ENCODE measurements at places on chromosomes 13 and 19. TPM values are rescaled to one million over a fixed set of nuclear protein-coding genes. Genes with fewer than 3 reads are reported as not detected.

The KANK2 gene
- total RNA-seq: 331 TPM

The CDX2 gene
- 0.24 TPM for total RNA-seq

The SYNE4 gene
- total RNA-seq: 0.48 TPM

The CEBPA gene
- 7.5 TPM for total RNA-seq

The SLC1A6 gene
- 6.7 TPM for total RNA-seq

The CAPS gene
- 30.8 TPM for total RNA-seq

The CGB5 gene
- not detected for total RNA-seq

The GNG7 gene
- total RNA-seq: 0.48 TPM

The EMC10 gene
- 37.1 TPM for total RNA-seq

The HRC gene
- 0.72 TPM for total RNA-seq

The CAMSAP3 gene
- 1.2 TPM for total RNA-seq

The PARP4 gene
- 24.3 TPM for total RNA-seq

The PCDH9 gene
- total RNA-seq: 52.7 TPM

The ZNF729 gene
- 10.6 TPM for total RNA-seq

DNA sequence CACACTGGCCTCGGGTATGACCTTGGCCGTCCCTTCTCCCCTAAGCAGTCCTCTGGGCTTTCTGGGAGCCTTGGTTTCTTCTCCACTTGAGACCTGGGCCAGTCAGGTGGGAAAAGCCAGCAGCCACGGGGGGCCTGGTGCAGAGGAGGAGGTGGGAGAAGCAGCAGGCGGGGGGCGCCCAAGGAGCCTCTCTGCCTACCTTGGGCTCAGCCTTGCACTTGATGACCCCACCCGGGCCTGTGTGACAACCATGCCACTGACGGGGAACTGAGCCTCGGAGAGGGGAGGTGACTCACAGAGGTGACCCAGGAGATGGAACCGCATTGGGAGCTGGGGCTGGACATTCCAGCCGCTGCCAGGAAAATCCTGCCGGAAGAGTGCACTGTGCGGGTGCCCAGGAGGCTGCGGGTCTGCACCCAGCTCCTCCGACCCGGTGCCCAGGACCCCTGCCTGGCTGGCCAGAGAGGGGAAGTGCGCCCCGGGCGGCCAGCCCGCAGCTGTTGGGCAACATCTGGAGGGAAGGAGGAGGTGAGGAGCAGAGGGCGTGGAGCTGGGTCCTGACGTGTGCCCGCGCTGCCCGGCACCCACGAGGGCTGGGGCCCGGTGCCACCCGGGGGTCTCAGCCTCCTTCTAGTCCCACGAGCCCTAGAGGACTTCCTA lies 23.4 kb upstream of the SLC7A10 start:
- DNase-seq: no peak

DNA sequence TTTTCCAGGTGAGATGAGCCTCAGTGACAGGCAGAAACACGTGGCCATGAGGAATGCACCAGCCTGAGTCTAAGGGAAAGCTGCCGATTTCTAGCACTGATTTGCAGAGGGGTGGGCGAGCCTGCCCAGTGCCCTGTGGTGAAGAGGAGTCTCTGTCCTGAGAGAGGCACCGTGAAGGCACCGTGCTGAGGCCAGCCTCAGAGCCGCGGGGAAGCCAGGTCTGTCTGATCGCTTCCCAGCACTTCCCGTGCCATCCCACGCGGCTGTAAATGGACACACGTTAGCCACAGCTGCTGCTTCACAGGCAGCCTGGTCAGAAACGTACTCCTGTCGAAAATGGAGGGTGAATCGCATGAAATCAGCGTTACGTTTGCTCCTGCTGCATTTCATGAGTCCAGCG lies 79.8 kb downstream of the ATP11A start:
- no peak for DNase-seq

GRCh38 chr13:110262082-110262436 lies 44.9 kb downstream of the COL4A1 start:
- DNase-seq: no peak

DNA sequence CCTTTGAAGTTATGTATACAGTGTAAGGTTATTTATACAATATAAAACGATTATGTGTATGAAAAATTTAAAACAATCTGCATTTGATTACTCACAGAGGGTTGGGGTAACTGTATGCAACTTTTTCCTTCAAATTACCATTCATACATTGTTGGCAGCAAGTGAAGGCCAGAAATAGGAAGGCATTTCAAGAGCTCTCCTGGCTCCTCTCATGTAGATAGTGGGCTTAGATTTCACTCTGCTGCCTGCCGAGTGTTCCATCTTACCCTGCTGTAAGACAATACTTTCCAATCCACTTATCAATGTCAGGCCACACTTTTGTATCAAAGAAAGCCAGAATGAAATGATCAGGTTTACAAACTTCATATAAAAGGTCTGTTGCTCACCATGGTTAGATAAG lies 245.2 kb downstream of the DNAJC15 start:
- no peak for DNase-seq

- no peak for DNase-seq
Measured at GRCh38 chr13:64725492-64725891, 2504.6 kb downstream of the PCDH9 start.

- no peak for DNase-seq
Measured at GRCh38 chr19:40686882-40687524, 3.4 kb downstream of the NUMBL start.

DNA sequence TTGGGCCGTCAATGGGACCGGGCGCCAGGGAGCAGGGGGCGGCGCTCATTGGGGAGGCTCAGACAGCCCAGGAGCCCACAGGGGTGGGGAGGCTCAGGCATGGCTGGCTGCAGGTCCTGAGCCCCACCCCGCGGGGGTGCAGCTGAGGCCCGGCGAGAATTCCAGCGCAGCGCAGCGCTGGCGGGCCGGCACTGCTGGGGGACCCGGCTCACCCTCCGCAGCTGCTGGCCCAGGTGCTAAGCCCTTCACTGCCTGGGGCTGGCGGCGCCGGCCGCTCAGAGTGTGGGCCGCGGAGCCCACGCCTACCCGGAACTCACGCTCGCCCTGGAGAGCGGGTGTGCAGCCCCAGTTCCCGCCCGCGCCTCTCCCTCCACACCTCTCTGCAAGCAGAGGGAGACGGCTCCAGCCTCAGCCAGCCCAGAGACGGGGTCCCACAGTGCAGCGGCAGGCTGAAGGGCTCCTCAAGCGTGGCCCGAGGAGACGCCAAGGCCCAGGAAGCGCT lies 1227.4 kb downstream of the PCDH17 start:
- DNase-seq: no peak

- DNase-seq: no peak
Measured at GRCh38 chr19:42132030-42132628, at the start of gene POU2F2. Gene POU2F2, minus strand, starts transcription at chr19:42132446. Its CDS starts 35 bp downstream, at chr19:42132411.

- no peak for DNase-seq
Measured at GRCh38 chr19:50492303-50493052, 15.8 kb upstream of the GARIN5A start.

DNA sequence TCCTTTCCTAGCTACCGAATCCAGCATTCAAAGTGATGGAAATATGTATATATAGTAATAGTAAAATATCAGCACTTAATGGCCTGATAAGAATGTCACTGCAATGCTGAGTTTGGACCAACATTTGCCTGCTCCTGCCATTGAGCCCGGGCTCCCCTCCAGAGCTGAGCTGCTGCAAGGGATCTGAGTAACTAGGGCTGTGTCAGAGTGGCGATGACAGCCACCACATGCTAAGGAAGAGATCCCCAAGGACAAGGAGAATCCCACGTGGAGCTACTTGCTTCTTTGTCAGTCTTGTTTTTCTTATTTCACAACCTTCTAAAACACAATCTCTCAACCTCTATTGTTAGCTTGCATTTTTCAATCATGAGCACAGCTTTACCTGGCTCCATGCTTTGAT lies 19.5 kb upstream of the ALOX5AP start:
- no peak for DNase-seq

- DNase-seq: no peak
Measured at GRCh38 chr13:73103238-73103637, 44.4 kb downstream of the KLF5 start.

- no peak for DNase-seq
Measured at GRCh38 chr19:36363845-36364244, 15.2 kb downstream of the ZFP14 start.

GRCh38 chr19:18612051-18612771 lies 459 bp upstream of the TMEM59L start:
- no peak for DNase-seq

GRCh38 chr19:1904860-1905109 lies 414 bp upstream of the ADAT3 start:
- no peak for DNase-seq

DNA sequence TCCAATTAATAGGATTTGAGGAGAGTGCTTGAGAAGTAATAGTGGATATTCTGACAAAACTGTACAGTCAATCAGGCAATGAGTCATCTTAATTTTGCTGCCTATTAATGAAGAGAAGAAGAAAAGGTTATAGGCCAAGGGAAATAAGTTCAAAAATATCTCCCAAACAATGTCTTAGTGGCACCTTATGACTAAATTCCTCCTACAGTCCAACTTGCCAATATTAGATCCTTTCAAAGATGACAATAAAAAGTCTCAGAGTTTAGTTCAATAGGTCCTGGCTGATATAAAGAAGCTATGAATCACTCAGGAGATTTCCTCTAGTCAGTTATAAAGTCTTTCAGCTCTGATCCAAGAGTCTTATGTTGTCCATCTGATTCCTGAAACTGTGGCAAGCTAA lies 27.9 kb downstream of the UGGT2 start:
- no peak for DNase-seq

DNA sequence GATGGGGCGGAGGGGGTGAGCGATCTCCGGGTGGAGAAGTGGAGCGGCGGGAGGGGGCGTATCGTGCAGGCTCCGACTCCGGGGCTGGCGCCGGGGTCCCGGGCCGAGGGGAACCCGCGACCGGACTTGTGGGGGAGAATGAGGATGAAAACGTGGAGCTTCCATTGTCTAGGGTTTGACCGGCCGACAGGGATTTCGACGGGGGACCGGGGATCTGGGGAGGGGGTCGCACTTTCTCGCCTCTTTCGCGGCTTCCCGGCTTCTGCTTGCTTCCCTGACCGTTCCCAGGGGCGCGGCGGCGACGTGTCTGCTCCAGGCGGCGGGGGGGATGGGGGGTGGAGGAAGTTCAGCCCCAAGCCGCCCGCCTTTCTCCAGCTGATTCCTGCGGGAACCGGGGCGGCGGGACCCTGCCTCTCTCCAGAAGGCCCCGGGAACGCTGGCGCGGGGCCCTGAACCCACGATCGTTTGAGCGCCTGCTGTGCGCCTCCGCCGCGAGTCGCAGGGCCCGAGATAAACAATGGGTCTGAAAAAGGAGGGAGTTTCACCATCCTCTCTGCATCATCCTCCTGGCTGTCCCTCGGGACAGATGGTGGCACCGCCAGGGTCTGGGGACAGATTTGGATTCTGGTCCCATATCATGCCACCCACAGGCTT lies 790 bp downstream of the TPM4 start:
- DNase-seq: no peak

DNA sequence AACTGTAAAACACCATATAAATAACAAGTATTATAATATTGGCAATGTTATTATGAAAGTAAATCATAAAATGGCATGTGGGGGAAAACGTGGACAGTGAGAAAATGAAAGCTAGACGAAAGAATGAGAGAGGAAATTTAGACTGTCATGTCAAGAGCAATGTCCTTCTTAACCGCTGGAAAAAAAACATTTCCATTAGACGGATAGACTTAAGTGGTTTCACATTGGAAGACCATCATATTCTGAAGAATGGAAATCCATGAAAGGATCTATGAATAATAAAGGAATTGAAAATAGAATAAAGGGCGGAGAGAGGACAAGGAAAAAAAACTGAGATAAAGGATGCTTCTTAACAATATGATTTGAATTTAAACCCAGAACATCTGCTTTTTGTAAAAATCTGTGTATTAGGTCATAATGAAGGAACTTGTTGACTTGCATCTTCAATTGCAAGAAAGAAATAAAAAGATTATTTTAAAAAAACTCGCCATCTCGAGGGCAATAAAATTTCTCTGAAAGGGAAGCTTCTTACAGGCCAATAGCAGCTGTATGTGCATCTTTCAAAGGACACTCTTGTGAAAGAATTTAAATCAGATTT lies 90.6 kb downstream of the SPRY2 start:
- DNase-seq: no peak

GRCh38 chr13:106291006-106291405 lies 244.5 kb downstream of the EFNB2 start:
- no peak for DNase-seq

- DNase-seq: no peak
Measured at GRCh38 chr13:101522607-101523006, 70.1 kb downstream of the ITGBL1 start.

- DNase-seq: no peak
Measured at GRCh38 chr19:47111006-47111621, 2.5 kb downstream of the ZC3H4 start.

DNA sequence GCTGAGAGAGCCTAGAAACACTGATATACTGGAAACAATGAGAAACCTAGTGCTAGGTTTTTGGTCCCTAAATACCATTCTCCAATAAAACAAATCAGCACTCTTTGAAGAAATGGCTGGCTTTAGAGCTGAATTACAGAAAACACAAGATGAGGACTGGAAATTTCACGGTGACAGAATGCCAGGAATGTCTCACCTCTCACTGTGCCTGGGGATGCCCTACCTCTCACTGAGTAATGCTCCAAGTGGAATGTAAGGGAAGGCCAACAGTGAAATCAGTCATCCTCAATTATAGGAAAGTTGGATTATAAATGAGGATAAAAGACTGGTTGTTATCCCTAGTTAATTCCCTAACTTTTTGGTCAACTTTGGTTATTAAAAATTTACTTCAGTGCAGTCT lies 259.0 kb downstream of the NALCN start:
- DNase-seq: no peak

GRCh38 chr19:41205995-41206394 lies 13.0 kb downstream of the CYP2S1 start:
- DNase-seq: no peak

- DNase-seq: no peak
Measured at GRCh38 chr13:51396352-51396751, 56.5 kb downstream of the INTS6 start.

GRCh38 chr19:734716-735115 lies 16.2 kb upstream of the MISP start:
- no peak for DNase-seq

DNA sequence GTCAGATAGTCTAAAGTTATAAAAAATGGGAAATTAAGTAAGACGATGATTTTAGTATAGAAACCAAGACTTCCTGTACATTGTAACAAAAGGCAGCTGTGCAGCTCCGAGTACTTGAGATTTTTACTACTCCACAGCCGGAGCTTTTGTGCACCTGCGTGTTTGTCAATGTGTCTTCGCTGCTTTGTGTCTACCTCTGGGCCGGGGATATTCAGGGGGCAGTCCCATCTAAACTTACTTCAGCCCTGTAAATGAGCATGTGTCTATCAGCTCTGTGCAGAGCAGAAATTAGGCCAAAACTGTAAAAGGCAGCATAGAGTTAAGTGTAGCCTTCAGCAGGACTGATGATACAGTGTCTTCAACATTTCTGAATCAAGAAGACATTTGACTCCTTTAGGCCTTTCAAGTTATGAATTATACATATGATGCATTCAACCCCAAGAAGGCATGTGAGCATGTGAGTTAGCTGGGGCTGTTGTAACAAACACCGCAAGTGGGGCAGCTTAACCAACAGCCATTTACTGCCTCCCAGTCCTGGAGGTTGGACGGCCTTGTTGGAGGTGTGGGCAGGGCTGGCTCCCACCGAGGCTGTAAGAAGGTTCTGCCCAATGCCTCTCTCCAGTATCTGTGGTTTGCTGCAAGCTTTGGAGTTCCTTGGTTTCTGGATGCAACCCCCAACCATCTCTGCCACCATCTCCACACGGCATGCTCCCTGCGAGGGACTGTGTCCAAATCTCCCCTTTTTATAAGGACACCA lies 191.0 kb upstream of the IRS2 start:
- DNase-seq: no peak

- no peak for DNase-seq
Measured at GRCh38 chr19:16068696-16069259, 7.5 kb upstream of the TPM4 start.

Measured in umbilical cord (tissue), 2 donors.